Kidney epithelial cell (primary cell): ENCODE measurements at places on chromosomes 6 and 20. TPM values are rescaled to one million over a fixed set of nuclear protein-coding genes. Genes with fewer than 3 reads are reported as not detected.

TMEM200A gene
- 17.1 and 20.0 TPM in 2 replicates for total RNA-seq

HEY2 gene
- 0.25 and 1.7 TPM in 2 replicates for total RNA-seq

FERMT1 gene
- total RNA-seq, result 21.9 and 22.1 TPM in 2 replicates

SNHG17 gene
- 34.2 and 47.6 TPM in 2 replicates for total RNA-seq

SEMG1 gene
- total RNA-seq, result not detected in 2 replicates

LY6G5B gene
- 2.8 and 6.0 TPM in 2 replicates for total RNA-seq

NFS1 gene
- total RNA-seq, result 25.9 and 30.8 TPM in 2 replicates

SCRT2 gene
- not detected in 2 replicates for total RNA-seq

TCF15 gene
- total RNA-seq, result 0.07 and 1.5 TPM in 2 replicates

C6orf132 gene
- 18.9 and 24.2 TPM in 2 replicates for total RNA-seq

NR2E1 gene
- not detected in 2 replicates for total RNA-seq

SLC26A8 gene
- not detected in 2 replicates for total RNA-seq

BACH2 gene
- 5.0 and 11.6 TPM in 2 replicates for total RNA-seq

PPARD gene
- 13.5 and 15.0 TPM in 2 replicates for total RNA-seq

PCNA gene
- 89.6 and 92.7 TPM in 2 replicates for total RNA-seq

APCDD1L gene
- 5.1 and 5.9 TPM in 2 replicates for total RNA-seq

TMEM217 gene
- 2.0 and 4.0 TPM in 2 replicates for total RNA-seq

KHDC1L gene
- not detected in 2 replicates for total RNA-seq

PDYN gene
- total RNA-seq, result not detected in 2 replicates

SUMO4 gene
- total RNA-seq, result 0.96 TPM in 1 of 2 replicates, not detected in the other

ADGRB3 gene
- 0.82 and 0.92 TPM in 2 replicates for total RNA-seq

C4A gene
- total RNA-seq, result 1.8 and 3.2 TPM in 2 replicates

SYNDIG1 gene
- 0.41 and 0.67 TPM in 2 replicates for total RNA-seq

WFDC5 gene
- total RNA-seq, result 1.0 TPM in 1 of 2 replicates, not detected in the other

SAMD5 gene
- total RNA-seq, result 4.9 and 6.1 TPM in 2 replicates

ANKRD66 gene
- total RNA-seq, result not detected in 2 replicates

SLC22A1 gene
- total RNA-seq, result 0.14 and 1.3 TPM in 2 replicates

CLIC5 gene
- 3.2 and 3.5 TPM in 2 replicates for total RNA-seq

MYCT1 gene
- total RNA-seq, result 8.4 and 9.6 TPM in 2 replicates

ZC3H12D gene
- total RNA-seq, result not detected in 2 replicates

MLN gene
- not detected in 2 replicates for total RNA-seq

TRAPPC3L gene
- total RNA-seq, result not detected in 2 replicates

LY6G6D gene
- total RNA-seq, result not detected in 2 replicates

PPP1R14C gene
- total RNA-seq, result 37.0 and 45.5 TPM in 2 replicates

GSTA3 gene
- total RNA-seq, result not detected in 2 replicates

BCAS1 gene
- total RNA-seq, result 0.04 TPM in 1 of 2 replicates, not detected in the other

THBS2 gene
- 21.9 and 28.6 TPM in 2 replicates for total RNA-seq

DCBLD1 gene
- 10.6 and 13.9 TPM in 2 replicates for total RNA-seq

KCNB1 gene
- total RNA-seq, result not detected in 2 replicates

BPIFA1 gene
- not detected in 2 replicates for total RNA-seq

GPR6 gene
- total RNA-seq, result not detected in 2 replicates

RHAG gene
- not detected in 2 replicates for total RNA-seq

TOX2 gene
- 5.9 and 7.3 TPM in 2 replicates for total RNA-seq

C20orf202 gene
- total RNA-seq, result not detected in 2 replicates

MOXD1 gene
- total RNA-seq, result 20.3 and 22.6 TPM in 2 replicates
